Esophagus squamous epithelium (tissue), 5 donors: ENCODE measurements at places on chromosomes 6 and 20.

DNA sequence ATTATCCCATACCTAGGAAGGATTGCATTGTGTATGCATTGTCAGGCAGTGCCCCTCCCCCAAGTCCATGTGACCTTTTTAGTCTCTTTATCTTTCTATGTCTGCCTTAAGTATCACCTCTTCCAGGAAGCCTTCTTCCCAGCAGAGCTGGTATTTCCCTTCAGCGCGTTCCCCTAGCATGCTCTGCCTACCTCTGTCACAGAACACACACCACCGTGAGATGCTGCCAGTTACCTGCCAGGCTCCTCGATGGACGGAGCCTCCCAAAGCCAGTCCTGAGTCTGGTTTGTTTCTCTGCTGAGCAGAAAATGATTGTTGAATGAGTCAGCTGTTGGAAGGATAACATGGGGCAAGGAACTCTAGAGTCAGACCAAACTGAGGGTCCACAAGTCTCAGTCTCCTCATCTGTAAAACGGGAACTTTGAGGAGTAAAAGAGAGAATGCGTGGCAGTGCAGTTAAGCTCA is 11.3 kb upstream of the ZNF335 start:
- no peak for DNase-seq

DNA sequence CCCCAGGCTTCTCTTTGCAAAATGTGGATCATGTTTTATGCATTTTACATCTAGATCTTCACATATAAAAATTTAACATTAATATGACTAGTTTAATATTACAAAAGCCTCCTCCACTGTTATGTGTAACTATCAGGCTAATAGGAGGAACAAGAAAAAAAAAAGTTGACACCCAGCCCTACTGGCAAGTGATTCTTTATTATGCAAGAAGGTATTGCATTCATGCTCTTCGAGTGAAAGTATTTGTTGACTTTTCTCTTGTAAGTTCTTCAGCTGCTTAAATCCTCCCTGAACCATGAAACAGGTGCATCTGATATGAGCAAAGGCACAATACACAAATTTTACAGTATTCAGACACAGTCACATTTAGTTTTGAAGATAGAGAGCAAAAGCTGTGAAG is 716 bp upstream of the HLA-DQB2 start:
- DNase-seq, result no peak

GRCh38 chr6:10552270-10552810 is 31.2 kb downstream of the GCNT2 start:
- DNase-seq, result no peak

DNA sequence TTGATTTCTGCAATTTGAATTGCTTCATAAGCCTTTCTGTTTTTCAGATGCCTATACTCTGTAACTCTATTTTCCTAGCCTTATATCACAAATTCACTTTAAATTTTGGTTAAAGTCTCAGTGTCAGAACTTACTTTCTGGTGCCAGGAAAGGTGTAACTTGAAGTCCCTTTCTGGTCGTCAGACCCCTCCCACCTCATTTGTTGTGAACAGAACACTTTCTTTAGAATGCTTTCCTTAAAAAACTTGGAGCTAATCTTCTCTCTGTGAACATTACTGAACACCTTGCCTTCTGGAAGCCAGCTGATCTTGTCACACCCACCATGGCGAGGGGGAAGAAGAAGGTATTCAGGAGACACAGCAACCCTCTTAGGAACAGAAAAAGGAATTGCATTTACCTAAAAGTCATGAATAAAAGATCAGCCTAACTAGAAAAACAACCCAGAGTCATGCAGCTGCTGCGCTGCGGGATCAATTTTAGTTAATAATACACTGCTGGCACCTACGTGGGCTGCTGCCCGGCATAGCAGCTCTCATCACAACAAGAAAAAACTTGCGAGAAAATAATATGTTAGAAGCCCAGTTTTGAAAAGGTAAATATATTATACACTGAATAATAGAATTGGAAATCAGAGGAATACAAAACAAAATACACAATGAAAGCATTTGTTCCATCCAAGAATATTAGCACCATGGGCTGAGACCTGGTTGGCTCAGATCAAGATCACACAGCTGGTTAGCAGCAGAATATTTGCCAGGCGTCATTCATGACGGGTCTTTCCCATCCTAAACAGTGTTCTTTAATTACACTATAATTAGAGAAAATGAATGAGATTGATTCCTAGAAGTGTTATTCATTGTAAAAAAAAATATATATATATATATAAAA is 5.8 kb upstream of the FAM217A start:
- DNase-seq, result no peak

DNA sequence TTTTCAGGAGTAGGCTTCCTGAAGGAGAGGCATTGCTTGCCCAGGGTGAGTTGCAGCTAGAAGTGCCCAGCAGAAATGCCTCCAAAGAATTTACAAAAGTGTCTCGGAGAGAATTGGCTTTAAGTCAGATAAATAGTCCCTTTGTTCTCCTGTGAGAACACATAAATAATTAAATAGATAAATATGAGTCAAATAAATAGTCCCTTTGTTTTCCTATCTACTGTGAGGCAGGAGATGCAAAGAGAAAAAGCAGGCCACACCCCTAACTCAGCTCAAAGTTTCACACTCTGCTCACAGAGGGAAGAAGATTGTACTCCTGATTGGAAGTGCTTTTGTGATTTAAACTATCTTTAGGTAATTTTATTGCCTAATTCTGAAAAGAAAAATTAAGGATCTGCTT is 180.7 kb upstream of the PRSS16 start:
- DNase-seq, result no peak

- no peak for DNase-seq
These were observed 37.0 kb downstream of the MAK start for GRCh38 chr6:10801224-10801848.

DNA sequence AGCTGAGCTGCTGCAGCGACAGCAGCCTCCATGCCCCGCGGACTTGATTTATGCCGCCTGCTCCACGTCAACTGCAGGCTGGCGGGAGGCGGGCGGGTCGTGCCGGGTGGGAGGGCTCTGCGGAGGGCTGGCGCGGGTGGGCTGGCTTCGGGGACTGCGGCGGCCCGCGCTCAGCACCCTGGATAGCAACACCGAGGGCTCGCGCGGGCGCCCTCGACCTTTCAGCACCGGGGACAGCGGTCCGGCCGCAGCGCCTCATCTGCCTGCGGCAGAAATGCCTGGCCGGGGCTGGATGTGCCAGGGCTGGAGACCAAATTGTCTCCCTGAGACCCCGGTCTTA is 792 bp downstream of the SNAP25 start:
- DNase-seq, result no peak

DNA sequence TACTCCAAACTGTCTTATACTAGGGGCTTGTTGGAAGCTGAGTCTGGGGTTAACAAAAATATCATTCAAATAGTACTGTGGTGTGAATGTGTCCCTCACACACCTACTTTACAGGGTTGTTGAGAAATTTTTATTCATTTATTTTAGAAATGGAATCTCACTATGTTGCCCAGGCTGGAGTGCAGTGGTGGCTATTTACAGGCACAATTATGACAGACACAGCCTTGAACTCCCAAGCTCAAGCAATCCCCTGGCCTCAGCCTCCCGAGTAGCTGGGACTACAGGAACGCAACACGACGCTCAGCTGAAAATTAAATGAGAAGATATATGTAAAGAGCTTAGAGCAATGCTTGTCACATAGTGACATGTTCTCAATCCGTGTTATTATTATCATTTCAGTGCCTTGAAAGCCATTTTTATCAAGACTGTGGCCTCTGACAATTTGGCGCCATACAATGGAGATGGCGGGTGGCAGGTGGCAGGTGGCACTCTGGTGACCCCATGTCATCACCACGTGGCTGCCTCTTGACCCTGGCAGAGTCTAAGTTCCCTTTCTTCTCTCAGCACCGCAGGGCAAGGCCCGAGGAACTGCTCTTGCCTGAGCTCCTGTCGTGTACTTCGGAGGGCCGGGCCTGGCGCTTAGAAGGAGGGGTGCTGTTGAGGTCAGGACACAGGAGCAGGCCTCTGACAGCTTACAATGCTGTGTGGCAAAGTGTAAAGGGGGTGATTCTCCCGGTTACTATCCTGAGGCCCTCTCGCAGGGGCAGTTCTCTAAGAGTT is 64.5 kb downstream of the STX11 start:
- DNase-seq, result no peak

DNA sequence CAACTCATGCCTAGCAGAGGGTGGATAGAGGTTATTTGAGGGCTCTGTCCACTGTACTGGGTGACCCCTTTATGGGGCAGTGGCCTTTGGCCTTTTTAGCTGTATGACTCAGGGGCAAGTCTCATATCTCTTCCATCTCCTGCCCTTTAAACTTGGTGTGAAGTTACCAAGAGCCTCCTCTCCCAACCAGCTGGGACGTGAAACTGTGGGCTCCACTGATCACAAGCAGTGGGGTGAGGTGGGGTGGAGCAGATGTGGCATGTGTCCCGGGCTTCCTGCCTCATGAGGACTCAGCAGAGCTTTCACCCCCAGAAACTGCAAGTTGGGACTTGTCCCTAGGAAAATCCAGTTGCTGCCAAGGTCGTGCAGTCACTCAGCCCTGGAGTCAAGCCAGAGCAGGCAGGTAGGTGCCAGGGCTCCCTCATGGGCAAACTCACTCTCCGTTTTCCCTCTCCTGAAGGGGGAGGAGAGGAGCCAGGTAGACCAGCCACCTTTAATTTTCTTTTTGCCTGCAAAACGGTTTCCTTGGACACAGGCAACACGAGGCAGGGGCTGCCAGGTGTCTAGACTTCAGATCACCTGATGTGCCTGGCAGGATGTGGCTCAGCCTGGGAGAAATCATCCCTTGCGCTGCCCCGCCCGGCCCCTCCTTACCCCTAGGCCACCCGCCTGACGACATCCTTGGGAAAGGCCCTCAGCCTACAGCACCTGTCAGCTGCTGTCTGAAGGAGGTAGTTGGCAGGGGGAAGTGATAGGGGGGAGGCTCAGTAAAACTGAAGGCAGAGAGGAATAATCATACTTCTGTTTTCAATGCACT is 4.0 kb downstream of the CDKN1A start:
- DNase-seq, result no peak

DNA sequence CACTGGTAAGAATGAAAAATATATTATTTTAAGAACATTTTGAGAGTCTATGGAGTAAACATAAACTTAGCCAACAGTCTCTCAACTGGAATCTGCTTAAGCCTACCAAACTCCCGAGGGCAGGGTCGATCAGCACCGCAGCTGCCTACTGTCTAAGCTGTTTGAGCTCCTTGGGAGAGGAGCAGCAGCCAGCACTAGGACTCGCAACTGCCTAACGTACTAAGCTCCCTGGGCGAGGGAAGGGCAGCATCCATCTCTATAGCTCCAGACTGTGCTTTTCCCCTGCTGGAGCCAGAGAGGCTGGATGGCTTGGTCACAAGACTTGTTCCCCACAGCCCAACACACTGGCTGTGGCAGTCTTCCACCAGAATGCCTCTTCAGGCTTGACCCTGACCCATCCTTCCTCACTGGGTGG is 96.4 kb downstream of the MOXD1 start:
- DNase-seq, result no peak

DNA sequence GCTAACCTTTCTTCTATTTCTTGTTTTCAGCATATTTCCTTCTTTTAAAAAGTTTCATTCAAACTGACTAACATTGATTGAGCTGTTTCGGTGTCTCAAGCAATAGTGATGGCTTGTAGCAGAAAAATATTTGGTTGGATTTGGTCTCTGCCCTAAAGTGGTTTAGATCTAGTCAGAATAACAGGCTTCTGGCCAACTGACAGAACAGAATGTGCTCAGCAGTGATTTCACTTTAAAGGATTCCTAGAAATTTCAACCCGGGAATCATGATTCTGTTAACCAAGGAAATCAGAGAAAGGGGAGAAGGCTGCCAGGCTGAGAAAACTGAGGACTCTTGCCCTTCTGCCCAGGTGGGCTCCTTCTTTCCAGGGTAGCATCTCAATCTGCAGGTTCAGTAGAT is 16.6 kb upstream of the GSTA1 start:
- DNase-seq, result no peak

DNA sequence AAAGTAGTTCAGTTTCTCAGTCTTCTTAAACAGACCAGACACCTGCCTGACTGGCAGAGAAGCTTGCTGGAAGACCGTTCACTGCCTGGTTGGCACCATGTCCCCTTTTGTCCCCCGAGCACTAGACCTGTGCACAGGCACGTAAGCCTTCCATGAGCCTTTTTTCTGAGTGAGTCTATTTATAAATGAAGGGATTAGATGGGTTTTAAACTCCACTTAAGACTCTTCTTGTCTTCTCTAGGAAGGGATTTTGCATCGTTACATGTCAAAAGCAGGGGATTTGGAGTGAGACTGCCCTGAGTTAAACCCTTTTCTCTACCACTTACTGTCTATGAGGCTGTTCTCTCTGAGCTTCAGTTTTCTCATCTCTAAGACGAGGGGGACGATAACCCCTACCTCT is 37.6 kb downstream of the STK35 start:
- no peak for DNase-seq

- no peak for DNase-seq
These were observed 155.1 kb downstream of the CDC5L start for GRCh38 chr6:44542401-44543116.

GRCh38 chr6:146980900-146981329 is 223.3 kb upstream of the STXBP5 start:
- DNase-seq, result no peak

- no peak for DNase-seq
These were observed 146.5 kb upstream of the FERMT1 start for GRCh38 chr20:6269168-6269873.

GRCh38 chr20:56424931-56425330 is 12.9 kb downstream of the CASS4 start:
- DNase-seq, result no peak

GRCh38 chr6:37137201-37138090 is 32.5 kb upstream of the PIM1 start:
- no peak for DNase-seq

- no peak for DNase-seq
These were observed 22.3 kb downstream of the CNKSR3 start for GRCh38 chr6:154488248-154488593.

- DNase-seq, result no peak
These were observed 106.7 kb upstream of the RREB1 start for GRCh38 chr6:7000825-7001777.

DNA sequence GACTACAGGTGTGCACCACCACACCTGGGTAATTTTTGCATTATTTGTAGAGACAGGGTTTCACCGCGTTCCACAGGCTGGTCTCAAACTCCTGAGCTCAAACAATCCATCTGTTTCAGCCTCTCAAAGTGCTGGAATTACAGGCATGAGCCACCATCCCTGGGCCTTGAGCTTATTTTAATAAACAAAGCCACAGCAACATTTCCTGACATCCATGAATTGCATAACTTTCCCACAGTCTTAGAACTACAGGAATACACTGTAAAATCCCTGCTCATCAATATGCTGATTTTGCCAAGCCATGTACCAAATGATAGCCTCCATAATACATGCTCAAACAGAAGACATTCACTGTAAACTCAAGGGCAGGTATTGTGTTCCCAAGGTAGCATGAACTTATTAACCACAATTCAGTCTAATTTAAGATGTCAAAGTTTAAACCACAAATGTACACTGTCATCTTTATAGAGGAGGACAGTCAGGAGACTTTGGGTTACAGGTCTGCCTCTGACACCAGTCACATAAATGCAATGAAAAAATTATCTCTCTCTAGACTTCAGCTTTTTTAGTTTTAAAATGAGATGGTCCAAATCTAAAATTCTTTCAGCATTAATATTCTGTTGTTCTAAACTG is 40.0 kb downstream of the NUDT3 start:
- DNase-seq, result no peak
